ENCODE measurements at places on chromosomes 5 and 9.

GRCh38 chr5:67035098-67035740, 161.4 kb downstream of the CD180 start:
- DNase-seq = no peak

- no peak for DNase-seq
Observed at GRCh38 chr9:31185831-31186230, 1198.6 kb upstream of the ACO1 start.

DNA sequence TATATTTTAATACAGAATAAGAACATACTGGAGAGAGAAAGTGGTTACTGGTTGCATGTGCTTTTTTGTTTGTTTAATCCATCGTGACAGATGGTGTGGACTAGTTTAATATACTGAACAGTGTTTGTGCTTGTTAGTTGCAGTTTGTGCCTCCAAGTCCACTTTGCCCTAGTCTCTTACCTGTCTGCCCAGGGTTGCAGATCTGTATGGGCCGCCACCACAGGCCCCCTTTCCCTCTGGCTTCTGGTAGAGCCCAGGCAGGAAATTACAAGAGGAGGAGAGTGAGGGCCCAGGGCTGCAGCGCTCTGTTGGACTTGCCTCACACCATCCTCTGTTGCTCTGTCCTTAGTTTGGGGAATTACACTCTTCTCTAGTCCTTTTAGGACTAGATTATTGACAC, 166.4 kb downstream of the KDM4C start:
- DNase-seq = no peak

DNA sequence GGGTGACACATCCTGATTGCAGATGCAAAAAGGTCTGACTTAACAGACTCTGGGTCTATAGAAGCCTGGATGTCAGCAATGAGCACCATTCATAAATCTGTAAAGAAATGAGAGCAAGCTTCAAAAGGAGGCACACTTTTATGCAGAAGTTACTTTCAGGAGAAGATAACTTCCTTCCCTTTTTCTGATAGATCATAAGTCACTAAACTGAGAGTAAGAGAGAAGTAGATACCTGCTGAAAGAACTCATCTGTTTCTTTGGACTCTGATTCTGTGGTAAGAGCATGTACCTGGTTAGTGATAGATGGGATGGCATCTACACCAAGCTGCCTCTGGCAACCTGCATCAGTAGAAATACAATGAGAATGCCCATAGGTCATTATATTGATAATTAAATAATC, 525.6 kb downstream of the CETN3 start:
- no peak for DNase-seq

DNA sequence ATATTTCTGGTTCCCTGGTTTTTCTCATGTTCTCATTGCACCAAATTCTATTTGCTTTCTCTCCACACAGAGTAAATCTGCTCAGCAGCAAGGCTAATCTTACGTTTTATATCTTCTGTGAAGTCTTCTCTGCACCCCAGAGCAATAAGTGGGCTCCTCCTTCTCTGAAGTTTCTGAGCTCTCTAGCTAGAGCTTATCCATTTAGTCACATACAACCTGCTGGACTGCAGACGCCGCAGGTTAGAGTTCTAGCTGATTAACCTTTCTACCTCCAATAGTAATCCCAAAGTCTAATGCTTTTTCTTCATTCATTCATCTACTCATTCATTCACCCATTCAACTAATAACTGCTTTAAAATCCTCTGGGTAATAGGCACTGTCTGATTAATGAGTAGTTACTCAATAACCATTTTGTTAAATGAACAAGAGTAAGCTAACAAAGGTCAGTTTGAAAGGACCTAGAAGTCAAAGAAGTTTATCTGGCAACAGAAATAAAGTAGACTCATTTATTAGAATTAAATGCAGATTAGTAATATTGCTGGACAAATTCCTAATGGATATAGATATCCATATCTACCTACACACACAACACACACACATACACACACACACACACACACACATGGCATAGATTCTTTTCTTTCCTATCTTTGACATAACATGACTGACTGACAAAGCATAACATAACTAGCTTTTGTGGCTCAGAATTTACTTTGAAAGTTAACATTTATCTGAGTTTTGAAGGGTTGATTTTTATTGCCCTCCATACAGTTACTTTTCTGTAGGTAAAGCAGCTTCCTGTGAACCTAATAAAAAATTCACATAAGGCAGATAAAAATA, 984.6 kb upstream of the SEMA6A start:
- no peak for DNase-seq

DNA sequence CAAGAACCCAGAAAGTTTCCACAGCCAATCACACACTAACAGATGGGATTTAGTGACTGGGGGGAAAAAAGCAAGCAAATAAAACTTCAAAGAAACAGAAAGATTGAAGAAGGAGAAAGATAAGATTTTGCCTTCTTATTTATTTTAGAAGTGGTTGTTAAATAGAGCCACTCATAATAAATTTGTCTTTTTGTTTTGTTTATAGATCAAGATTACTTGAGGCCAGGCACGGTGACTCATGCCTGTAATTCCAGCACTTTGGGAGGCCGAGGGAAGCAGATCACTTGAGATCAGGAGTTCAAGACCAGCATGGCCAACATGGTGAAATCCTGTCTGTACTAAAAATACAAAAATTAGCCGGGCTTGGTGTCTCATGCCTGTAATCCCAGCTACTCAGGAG, 94.9 kb upstream of the RANBP3L start:
- DNase-seq = no peak
